ENCODE measurements at places on chromosomes 13 and 19. TPM values are rescaled to one million over a fixed set of nuclear protein-coding genes. Genes with fewer than 3 reads are reported as not detected.

DNA sequence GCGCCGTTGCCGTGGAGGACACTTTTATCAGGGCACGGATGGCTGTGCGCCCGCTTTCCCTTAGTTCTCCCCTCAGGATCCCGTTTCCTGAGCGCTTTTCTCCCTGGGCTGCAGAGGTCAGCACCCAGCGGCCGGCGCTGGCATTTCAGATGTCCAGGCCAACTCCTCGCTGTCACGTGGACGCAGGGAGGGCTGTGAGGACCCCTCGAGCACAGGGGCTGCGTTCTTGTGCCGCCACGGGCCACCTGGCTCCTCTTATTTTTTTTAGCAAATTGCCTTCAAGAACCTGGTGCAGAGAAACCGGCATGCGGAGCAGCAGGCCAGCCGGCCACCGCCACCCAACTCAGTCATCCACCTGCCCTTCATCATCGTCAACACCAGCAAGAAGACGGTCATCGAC is 22.3 kb downstream of the ATP4B start:
- no peaks in the 10 kb centered on the region for H3K27me3 ChIP-seq
- no peak for DNase-seq
- H3K4me1 ChIP-seq = no peaks in the 10 kb centered on the region
- no peak overlapping the region for H3K27ac ChIP-seq
- no peak overlapping the region for H3K4me3 ChIP-seq
- no peaks in the 10 kb centered on the region for H3K36me3 ChIP-seq

GRCh38 chr13:77595166-77595810 is 59.8 kb downstream of the SCEL start:
- H3K36me3 ChIP-seq = no peaks in the 10 kb centered on the region
- no peak overlapping the region for H3K4me3 ChIP-seq
- H3K4me1 ChIP-seq = no peaks in the 10 kb centered on the region
- no peak for DNase-seq
- no peak overlapping the region for H3K27ac ChIP-seq
- no peaks in the 10 kb centered on the region for H3K27me3 ChIP-seq

- H3K27me3 ChIP-seq = no peaks in the 10 kb centered on the region
- H3K4me1 ChIP-seq = no peaks in the 10 kb centered on the region
- H3K4me3 ChIP-seq = no peak overlapping the region
- no peak overlapping the region for H3K27ac ChIP-seq
- DNase-seq = no peak
- H3K36me3 ChIP-seq = no peaks in the 10 kb centered on the region
Measured at GRCh38 chr19:35911790-35912189, 3.7 kb upstream of the TYROBP start.

DNA sequence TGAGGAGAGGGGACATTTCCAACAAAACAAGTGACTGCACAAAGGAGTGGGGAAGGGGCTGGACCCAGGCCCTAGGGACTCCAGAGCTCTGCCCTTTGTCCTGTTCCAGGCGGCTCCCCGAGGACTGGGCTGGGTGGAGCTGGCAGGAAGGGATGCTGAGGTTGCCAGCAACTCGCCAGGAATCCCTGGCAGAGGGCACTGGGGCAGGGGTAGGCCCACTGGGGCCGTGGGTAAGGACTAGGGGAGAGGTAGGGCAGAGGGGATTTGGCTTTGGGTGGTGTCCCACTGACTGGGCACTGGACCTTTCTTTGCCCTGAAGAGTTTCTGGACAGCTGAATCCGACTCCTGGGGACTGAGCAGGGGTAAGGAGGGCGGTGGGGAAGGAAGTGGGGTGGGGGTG is 7.9 kb downstream of the LIPE start:
- H3K4me3 ChIP-seq = no peak overlapping the region
- no peaks in the 10 kb centered on the region for H3K36me3 ChIP-seq
- no peak overlapping the region for H3K27ac ChIP-seq
- DNase-seq = no peak

GRCh38 chr13:104694397-104694796 is 1628.2 kb upstream of the SLC10A2 start:
- H3K27me3 ChIP-seq = no peaks in the 10 kb centered on the region
- H3K36me3 ChIP-seq = no peaks in the 10 kb centered on the region
- H3K27ac ChIP-seq = no peak overlapping the region

DNA sequence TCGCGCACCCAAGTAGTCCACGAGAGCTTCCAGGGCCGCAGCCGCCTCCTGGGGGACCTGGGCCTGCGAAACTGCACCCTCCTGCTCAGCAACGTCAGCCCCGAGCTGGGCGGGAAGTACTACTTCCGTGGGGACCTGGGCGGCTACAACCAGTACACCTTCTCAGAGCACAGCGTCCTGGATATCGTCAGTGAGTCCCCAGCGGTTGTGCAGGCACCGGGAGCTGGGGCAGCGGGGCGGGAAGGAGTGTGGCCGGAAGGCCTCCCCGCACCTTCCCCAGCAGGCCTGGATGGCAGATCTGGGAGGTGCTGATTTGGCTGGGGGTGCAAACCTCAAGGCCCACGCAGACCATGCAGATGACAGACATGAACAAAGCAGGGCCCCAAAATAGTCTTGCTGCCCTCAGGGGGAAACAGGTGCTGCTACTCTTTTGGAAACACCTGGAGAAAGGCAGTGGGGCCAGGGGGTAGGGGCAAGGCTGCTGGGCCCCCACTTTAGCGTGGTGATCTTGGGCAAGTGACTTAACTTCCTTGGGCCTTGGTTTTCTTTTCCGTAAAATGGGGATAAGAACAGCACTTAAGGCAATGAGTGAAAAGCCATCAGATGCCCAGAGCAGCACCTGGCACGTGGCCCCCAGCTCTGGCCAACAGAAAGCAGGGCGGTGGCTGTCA is 4.0 kb downstream of the MAG start:
- no peak overlapping the region for H3K27ac ChIP-seq
- H3K4me1 ChIP-seq = no peaks in the 10 kb centered on the region
- no peaks in the 10 kb centered on the region for H3K36me3 ChIP-seq
- H3K27me3 ChIP-seq = no peaks in the 10 kb centered on the region

The TMPRSS9 gene
- 3.5 TPM for polyA plus RNA-seq

The PSG7 gene
- not detected for polyA plus RNA-seq
